ENCODE measurements at places on chromosomes 13 and 19. TPM values are rescaled to one million over a fixed set of nuclear protein-coding genes. Genes with fewer than 3 reads are reported as not detected.

TEAD2 gene
- 86.1 TPM for polyA plus RNA-seq

UBE2L5 gene
- polyA plus RNA-seq: 1.1 TPM

SLITRK6 gene
- 10.8 TPM for polyA plus RNA-seq

CRX gene
- polyA plus RNA-seq: not detected

SPPL2B gene
- 44.8 TPM for polyA plus RNA-seq
